ENCODE measurements at places on chromosomes 2 and 18.

- no peak for DNase-seq
Observed at GRCh38 chr2:133077269-133077822, 407.3 kb upstream of the LYPD1 start.

DNA sequence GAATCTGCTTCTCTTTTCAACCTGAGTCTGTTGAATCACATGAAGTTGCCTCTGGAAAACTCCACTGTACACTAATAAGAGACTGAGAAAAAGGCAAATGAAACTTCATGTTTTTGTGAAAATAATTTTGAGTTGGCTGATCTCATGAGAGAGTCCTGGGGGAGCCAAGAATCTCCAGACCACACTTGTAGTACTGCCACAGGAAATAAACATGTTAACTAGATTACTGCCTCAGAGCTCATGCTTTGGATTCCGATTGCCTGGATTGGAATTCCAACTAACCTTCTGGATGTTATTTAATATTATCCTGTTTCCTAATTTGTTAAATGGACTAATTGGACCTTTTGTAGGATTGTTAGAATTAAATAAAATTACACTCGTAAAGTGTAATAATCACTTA is 25.2 kb downstream of the NUP35 start:
- no peak for DNase-seq

DNA sequence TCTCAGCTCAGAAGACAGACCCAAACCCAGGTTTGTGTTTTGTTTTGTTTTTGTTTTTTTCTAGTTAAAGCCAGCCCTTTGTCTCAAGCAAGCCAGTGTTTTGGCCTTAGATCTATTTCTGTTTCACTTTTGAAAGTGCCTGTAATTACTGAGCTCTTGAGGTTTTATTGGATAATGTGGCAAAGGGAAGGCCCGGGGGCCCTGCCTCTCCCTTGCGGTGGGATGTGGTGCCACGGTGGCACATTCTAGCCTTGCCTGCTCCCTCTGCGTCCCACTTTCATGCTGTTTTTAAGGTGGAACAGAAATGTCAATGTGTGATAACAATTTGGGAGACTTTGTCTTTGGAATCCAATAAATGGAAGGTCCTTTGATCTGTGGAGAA is 2.5 kb downstream of the HPCAL1 start:
- DNase-seq = no peak

- no peak for DNase-seq
Observed at GRCh38 chr2:205148755-205149154, 533.5 kb upstream of the NRP2 start.

DNA sequence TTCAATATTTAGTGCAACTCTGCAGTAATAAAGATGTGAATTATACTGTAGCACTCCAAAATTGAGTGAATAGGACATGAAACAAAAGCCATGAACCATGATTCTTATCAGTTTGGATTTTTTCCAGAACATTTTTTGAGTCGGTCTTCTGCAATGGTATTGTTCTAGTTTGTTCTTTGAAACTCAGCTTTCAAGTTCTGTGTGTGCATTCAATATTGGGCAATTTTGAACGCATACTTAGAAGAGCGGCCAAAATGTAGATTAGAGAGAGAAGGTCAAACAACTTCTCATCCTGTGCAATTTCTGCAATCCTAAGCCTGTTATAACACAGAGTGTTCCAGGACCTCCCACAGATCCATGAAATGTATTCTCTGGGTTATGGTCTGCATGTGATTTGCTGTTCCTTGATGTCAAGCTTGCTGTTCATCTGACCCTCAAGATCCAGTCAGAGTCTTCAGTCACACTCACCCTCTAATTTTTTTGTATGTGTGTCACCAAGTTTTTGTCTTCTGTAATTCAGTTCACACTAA is 48.3 kb downstream of the TSPYL6 start:
- no peak for DNase-seq

DNA sequence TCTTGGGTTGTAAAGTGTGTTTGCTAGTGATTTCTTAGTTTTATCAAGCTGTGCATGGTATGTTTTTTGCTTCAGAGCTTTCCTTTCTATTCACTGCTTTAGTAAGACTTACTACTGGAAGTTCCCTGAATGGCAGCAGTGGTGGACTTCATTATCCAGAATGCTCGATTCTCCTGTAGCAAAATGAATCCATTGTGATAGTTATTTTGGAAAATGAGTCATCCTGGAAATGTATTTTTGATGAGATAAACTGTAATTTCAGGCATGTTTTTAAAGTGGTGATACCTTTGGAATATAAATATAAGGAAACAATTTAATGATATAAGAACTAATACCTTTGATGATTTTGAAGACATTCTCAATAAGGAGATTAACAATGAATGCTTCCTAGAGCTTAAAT is 387.1 kb downstream of the PTPRM start:
- DNase-seq = no peak

DNA sequence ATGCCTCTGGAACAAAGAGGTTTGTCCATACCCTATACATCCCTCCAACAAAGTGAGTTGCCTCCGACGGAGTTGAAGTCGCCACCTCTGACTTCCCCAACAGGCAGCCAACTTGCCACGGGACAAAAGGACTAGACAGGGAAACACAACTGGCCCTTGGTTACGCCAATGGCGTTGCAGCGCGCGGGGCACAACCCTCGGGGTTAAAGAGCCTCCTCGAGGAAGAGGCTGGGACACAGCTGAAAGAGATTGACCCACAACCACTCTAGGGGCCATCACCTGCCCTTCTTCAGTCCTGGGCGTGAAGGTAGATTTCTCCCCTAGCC is 545 bp downstream of the GTF3C2 start:
- peak; percentile 41 for DNase-seq

DNA sequence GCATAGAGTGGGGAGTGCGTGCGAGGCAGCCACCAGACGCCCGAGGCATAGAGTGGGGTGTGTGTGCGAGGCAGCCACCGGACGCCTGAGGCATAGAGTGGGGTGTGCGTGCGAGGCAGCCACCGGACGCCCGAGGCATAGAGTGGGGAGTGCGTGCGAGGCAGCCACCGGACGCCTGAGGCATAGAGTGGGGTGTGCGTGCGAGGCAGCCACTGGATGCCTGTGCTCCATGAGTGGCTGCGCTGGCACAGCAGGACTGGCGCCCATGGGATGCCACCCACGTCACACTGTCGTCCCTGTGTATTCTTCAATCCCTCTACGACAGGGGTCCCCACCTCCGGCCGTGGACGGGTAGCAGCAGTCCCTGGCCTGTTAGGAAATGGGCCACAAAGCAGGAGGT is 221.9 kb downstream of the HDAC4 start:
- no peak for DNase-seq

- DNase-seq = peak; percentile 12
Observed at GRCh38 chr18:41745166-41746049, 209.6 kb upstream of the PIK3C3 start.

DNA sequence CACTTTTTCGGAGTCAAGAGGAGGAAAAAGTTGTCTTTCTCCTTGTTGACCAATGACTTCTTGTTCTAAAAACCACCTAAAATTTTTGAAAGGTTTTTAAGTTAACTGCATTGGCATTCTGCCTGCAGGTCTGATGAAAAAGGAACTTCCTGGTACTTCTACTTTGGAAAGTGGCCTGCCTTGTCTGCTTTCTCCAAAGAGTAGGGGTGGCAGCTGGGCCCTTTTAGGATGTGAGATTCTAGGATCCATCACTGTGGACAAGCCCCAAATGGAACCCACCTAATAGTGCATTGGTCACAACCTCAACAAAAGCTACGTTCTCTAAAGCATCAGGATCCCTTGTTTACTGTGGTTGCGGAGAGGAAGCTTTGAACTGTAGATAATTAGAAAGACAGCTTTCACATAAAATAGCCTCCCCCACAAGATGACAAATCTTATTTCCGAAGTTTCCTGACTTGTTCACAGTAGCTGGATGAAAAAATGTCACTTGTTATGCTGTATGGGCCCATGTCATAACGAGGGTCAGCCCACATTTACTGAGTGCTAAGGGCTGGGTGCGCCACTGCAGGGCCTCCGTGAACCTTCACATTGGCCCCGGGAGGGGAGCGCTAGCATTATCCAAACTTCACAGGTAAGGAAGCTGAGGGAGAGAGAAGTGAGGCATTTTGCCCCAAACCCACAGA is 17.4 kb downstream of the ASPRV1 start:
- no peak for DNase-seq

GRCh38 chr2:109422071-109422757 is 191.6 kb downstream of the SEPTIN10 start:
- no peak for DNase-seq

GRCh38 chr2:128440666-128441340 is 122.1 kb upstream of the HS6ST1 start:
- no peak for DNase-seq

GRCh38 chr2:191910518-191910917 is 63.6 kb upstream of the CAVIN2 start:
- DNase-seq = no peak

- DNase-seq = no peak
Observed at GRCh38 chr18:6602365-6602764, 127.2 kb upstream of the ARHGAP28 start.

GRCh38 chr2:213640738-213641425 is 356.6 kb downstream of the SPAG16 start:
- no peak for DNase-seq

GRCh38 chr18:23945416-23946079 is 69.0 kb upstream of the TTC39C start:
- no peak for DNase-seq

DNA sequence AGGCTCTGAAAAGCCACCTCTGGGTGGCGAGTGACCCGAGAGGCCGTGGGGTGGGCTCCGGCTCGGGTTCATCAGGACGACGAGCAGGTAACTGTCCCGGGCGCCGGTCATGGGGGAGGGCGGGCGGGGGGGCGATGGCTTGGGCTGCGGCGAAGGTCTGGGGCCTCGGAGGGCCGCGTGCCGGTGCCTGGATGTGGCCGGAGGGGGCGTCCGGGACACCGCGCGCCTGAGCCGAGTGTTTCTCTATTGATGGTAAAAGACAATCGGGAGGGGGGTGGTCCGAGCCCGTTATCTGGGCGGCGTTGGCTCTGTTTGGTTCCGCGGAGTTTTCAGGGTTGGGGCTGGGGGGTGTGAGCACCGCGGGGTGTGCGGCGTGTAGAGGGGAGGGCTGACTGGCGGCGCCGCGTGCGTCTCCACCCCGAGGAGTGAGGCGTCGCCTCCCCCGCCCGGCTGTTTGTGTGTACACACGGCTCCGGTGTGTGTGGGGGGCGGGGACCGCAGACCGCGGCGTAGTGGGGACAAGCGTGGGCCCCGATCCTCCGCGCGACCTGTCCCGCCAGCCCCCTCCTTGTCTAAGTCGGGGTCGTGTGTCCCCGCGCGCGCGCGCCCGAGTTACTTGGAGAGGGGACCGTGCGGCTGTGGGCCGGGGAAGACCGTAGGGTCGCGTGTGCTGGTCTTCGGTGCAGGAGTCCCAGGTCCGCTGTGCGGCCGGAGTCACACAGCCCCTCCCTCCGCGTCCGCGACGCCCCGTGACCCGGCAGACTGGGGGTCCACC is 1.6 kb downstream of the CTIF start:
- peak; percentile 39 for DNase-seq

DNA sequence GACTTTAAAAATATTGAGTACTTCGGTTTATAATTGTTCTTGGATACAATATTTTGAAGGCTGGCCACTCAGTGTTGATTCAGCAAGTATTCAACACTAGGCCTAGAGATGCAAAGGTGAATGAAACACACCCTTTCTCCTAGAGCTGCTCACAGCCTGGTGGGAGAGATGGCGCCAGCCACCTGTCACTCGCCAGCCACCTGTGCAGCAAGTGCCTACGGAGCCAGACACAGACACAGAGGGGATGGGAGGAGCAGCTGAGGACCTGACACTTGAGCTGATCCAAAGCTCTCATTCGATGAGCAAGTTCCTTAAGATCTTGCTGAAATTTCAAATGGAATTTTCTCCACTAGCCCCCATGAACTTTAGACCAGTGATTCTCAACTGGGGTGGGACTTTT is 151.1 kb upstream of the RIOK3 start:
- peak; percentile 74 for DNase-seq

- peak; percentile 50 for DNase-seq
Observed at GRCh38 chr2:59585655-59586054, 967.8 kb downstream of the BCL11A start.

- no peak for DNase-seq
Observed at GRCh38 chr2:215751200-215751910, 262.0 kb downstream of the MREG start.

- no peak for DNase-seq
Observed at GRCh38 chr2:115568643-115569042, 1126.2 kb downstream of the DPP10 start.

- DNase-seq = no peak
Observed at GRCh38 chr2:100832885-100833284, 12.9 kb downstream of the NPAS2 start.

DNA sequence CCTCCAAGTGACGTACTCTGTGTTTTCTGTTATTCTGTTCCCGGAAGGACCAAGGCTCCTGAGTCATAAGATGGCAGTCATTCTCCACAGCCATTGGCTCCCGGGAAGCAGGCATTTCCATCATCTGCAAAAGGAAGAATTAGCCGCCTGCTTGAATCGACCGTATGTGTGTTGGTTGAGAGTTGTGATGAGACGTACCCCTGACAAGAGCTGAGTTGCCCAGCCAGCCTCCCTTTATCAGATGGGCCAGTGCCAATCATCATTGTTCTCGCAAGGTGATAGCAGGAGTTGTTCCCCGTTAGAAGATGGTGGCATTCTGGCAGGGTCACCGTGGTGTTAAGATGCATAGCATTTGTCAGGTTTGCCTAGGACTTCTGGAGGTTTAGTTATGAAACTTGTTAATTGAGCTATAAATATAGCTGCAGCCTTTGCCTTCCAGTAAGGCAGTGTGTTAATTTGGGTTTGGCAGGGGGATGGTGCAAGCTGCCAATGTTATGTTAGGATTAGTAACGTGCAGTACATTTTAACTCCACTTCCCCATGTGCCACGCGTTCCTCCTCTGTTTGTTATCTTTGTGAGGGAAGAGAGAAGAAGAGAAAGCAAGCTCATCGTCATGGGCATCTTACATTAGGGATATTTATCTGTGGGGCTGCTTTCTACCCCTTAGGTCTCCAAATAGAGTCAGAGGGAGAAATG is 652.7 kb upstream of the FANCL start:
- no peak for DNase-seq

DNA sequence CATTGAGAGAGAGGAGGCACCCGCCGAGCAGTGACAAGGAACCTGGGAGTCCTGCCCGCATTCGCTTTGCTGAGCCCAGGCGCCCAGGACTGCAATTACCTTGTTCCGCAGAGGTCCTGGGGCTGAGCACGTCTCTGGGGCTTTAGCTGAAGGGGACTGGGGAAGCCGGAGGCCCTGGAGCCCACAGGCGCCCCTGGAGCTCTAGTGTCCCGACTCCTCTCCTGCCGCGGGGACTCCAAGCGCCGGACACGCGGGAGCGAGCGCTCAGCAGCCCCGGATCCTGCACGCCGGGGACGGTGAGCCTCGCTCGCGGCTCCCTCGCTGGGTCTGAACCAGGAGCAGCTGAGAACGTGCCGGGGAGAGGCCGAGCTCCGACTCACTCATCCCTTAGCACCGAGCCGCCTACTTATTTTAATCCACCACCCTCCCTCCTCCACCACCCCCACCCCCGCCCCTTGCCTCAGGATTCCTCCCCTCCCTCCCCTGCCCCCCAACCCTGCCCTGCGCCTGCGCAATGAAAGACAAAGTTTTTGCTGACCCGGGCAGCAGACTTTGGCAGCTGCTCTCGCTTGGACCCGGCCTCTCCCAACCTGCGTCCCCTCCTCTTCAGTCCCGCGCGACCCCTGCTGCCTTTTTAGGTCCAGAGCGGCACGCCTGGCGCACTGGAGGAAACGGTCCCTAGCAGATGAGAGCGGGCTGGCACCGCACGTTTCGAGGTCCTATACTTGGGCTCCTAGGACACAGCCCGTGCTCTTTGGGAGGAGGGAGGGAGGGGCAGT is at the start of gene OSR1:
Gene OSR1 (minus strand): TSS at position 382 of the 779 bp plus-strand sequence. CDS start 4,818 bp downstream, outside the sequence.
- no peak for DNase-seq

GRCh38 chr18:24138409-24138788 is 463 bp upstream of the CABYR start:
- DNase-seq = no peak
